Activated T-helper 2 cell treated with anti-CD3 and anti-CD28 coated beads, Interferon-gamma antibody, Interleukin-2, Interleukin-4, amounts not matched to agents 10 μg/mL and 5 μg/mL and 100 μg/mL, durations not matched to agents 14 hours and 24 hours and 36 hours (primary cell): ENCODE measurements at places on chromosomes 5 and 9. TPM values are rescaled to one million over a fixed set of nuclear protein-coding genes. Genes with fewer than 3 reads are reported as not detected.
A peak's percentile ranks its signal among the peaks of the same experiment; 100 is the strongest.

Gene SPATA6L
- total RNA-seq = 0.21 and 0.68 TPM in 2 replicates

Gene CBY3
- total RNA-seq = 0.39 and 0.51 TPM in 2 replicates

Gene DDX46
- 75.2 and 83.9 TPM in 2 replicates for total RNA-seq

Gene PDZD2
- 0.05 and 0.25 TPM in 2 replicates for total RNA-seq

Gene TEK
- not detected in 2 replicates for total RNA-seq

- no peak overlapping the region for H3K27ac ChIP-seq
- H3K36me3 ChIP-seq = peaks cover 28% of the 10 kb centered on the region
- H3K4me1 ChIP-seq = peaks cover 45% of the 10 kb centered on the region
- H3K4me3 ChIP-seq = no peak overlapping the region
- no peaks in the 10 kb centered on the region for H3K27me3 ChIP-seq
Measured at GRCh38 chr5:80122579-80122978, 87.4 kb downstream of the THBS4 start.

GRCh38 chr5:159057426-159057825 lies 42.3 kb downstream of the EBF1 start:
- H3K4me1 ChIP-seq = peaks cover 3% of the 10 kb centered on the region
- no peak overlapping the region for H3K27ac ChIP-seq
- no peaks in the 10 kb centered on the region for H3K36me3 ChIP-seq

DNA sequence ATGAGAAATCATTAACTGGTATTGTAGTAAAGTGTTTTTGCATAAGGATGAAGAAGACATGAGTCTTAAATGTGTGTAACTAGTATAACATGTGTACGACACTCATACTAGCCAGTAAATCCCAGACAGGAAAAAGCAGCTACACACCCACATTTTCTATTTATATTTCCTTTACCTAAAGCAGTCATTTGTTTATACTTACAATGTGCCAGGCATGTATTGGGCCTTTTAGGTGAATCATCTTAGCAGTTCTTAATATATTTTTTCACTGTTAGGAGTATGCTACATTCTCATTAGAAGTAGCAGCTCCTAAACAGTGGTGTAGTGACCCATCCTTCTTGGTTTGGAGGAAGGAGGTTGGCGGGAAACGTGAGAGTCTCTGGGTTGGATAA lies 55.8 kb upstream of the TMC1 start:
- no peak overlapping the region for H3K27ac ChIP-seq
- peaks cover 11% of the 10 kb centered on the region for H3K4me1 ChIP-seq
- no peak for DNase-seq
- H3K27me3 ChIP-seq = no peaks in the 10 kb centered on the region
- H3K36me3 ChIP-seq = no peaks in the 10 kb centered on the region

DNA sequence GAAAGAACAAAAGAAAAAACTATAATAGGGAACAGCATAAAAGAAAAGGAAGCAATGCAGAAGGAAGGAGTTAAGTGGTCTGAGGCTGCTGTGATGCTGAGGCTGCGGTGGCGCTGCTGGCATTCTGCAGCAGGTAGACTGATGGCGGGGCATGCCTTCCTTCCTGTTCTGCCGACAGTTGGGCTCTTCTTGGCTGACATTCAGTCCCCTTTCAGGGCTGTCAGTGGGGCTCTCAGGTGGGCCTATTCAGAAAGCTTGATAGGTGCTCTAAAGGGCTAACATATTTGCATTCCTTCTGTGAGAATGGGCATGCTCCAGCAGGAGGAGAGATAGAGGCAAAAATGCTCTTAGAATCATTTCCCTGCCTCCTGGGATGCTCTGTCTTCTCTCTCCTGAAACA lies 5.1 kb upstream of the CLINT1 start:
- no peak overlapping the region for H3K4me3 ChIP-seq
- no peaks in the 10 kb centered on the region for H3K27me3 ChIP-seq
- H3K4me1 ChIP-seq = peaks cover 29% of the 10 kb centered on the region

GRCh38 chr9:36997414-36997813 lies 36.7 kb downstream of the PAX5 start:
- peaks cover 3% of the 10 kb centered on the region for H3K4me1 ChIP-seq
- DNase-seq = no peak

DNA sequence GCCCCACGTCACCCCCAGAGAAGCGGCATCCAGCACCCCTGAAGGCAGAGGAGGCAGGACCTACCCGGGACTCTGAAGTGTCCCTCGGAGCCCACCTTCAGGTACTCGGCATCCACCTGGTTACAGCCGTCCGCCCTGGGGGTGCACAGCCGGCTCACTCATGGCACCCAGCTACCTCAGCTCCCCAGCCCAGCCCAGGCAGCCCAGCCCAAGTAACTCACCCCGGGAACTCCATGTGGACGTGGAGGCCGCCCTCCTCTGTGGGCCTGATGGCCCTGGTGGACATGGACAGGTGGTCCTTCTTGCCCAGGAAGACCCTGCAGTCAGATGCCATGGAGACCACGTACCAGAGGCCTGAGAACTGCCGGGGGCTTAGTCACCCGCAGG lies 676 bp downstream of the LCN15 start:
- H3K27ac ChIP-seq = no peak overlapping the region
- no peak overlapping the region for H3K4me3 ChIP-seq
- no peaks in the 10 kb centered on the region for H3K27me3 ChIP-seq
- peaks cover 9% of the 10 kb centered on the region for H3K4me1 ChIP-seq
- no peak for DNase-seq
- no peaks in the 10 kb centered on the region for H3K36me3 ChIP-seq

DNA sequence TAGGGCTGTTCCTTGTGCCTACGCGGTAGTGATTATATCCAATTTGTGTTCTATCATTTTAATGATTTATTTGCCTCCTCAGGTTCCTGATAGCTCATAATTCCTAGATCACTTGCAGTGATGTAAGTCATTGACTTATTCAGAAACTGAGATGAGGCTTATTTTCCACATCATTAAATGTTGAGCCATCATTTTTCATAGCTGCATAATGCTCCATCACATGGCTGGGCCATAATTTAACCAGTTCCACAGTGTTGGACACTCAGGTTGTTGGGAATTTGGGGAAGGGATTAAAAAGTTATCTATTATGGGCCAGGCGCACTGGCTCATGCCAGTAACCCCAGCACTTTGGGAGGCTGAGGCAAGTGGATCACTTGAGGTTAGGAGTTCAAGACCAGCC lies 35.8 kb upstream of the HMCN2 start:
- H3K27me3 ChIP-seq = no peaks in the 10 kb centered on the region
- H3K27ac ChIP-seq = no peak overlapping the region
- no peaks in the 10 kb centered on the region for H3K4me1 ChIP-seq
- no peak for DNase-seq
- H3K4me3 ChIP-seq = no peak overlapping the region
- H3K36me3 ChIP-seq = no peaks in the 10 kb centered on the region

DNA sequence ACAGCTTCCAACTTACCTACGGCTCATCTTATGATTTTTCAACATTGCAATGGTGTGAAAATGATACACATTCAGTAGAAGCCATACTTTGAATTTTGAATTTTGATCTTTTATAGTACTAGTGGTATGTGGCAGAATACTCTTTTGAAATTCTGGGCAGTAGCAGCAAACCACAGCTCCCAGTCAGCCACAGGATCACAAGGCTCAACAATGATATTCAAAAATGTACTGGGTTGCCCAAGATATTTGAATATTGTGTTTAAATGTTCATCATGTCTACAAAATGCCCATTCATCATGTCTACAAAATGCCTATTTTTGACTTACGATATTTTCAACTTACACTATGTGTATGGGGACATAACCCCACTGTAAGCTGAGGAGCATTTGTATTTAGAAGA lies 81.3 kb upstream of the PRR16 start:
- no peaks in the 10 kb centered on the region for H3K36me3 ChIP-seq
- H3K4me1 ChIP-seq = peaks cover 7% of the 10 kb centered on the region
- no peak for DNase-seq
- no peaks in the 10 kb centered on the region for H3K27me3 ChIP-seq
- no peak overlapping the region for H3K27ac ChIP-seq

DNA sequence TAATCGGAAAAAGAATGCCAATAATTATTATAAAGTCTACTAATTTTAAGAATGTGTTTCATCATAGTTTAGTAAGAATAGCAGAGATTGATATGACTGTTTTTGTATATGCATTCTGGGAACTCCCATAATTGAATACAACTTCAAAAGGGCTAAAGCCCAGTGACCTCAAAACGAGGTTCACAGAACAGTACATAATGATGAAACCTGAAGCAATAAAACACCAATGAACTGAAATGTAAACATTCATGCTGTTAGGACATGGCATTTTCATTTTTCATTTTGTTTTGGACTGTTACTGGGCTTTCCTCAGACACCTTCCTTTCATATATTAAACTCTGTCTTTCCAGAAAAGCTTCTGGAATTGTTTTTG lies 684 bp upstream of the JMY start:
- peak overlapping the region; percentile 92 for H3K27ac ChIP-seq
- H3K4me3 ChIP-seq = peak overlapping the region; percentile 87
- no peak for DNase-seq
- H3K27me3 ChIP-seq = no peaks in the 10 kb centered on the region

GRCh38 chr5:37598733-37599132 lies 219.6 kb downstream of the WDR70 start:
- peaks cover 6% of the 10 kb centered on the region for H3K36me3 ChIP-seq
- H3K4me1 ChIP-seq = no peaks in the 10 kb centered on the region
- H3K27me3 ChIP-seq = no peaks in the 10 kb centered on the region
- H3K4me3 ChIP-seq = no peak overlapping the region
- no peak overlapping the region for H3K27ac ChIP-seq
- no peak for DNase-seq

DNA sequence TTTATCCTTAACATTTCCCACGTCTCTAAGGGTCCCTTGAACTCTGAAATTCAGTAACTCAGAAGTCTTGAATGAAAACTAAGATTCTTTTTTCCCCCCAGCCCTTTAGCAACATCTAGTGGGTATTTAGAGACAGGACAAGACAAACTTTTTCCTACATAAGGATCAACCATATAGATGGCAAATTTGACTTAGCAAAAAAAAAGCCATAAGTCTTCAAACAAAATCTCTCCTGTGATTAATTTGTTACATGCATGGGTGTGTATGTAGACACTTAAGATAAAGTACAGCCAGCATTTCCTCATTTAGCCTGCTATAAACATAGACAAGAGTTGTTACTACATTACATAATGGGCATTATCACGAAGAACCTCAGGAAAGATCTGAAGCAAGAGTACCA lies 29.1 kb upstream of the ANKRD31 start:
- no peak for DNase-seq
- no peak overlapping the region for H3K4me3 ChIP-seq
- H3K4me1 ChIP-seq = no peaks in the 10 kb centered on the region

- no peak for DNase-seq
- no peak overlapping the region for H3K4me3 ChIP-seq
- H3K36me3 ChIP-seq = no peaks in the 10 kb centered on the region
- H3K27me3 ChIP-seq = peaks cover 15% of the 10 kb centered on the region
- H3K4me1 ChIP-seq = no peaks in the 10 kb centered on the region
Measured at GRCh38 chr5:107835096-107835495, 164.4 kb upstream of the EFNA5 start.

GRCh38 chr9:89122949-89123348 lies 55.7 kb downstream of the SHC3 start:
- H3K4me1 ChIP-seq = no peaks in the 10 kb centered on the region
- peaks cover 2% of the 10 kb centered on the region for H3K27me3 ChIP-seq
- DNase-seq = no peak
- no peak overlapping the region for H3K4me3 ChIP-seq

- H3K27me3 ChIP-seq = no peaks in the 10 kb centered on the region
- no peak overlapping the region for H3K27ac ChIP-seq
- H3K4me3 ChIP-seq = no peak overlapping the region
- H3K36me3 ChIP-seq = no peaks in the 10 kb centered on the region
- H3K4me1 ChIP-seq = no peaks in the 10 kb centered on the region
Measured at GRCh38 chr5:5883146-5883545, 460.7 kb downstream of the ICE1 start.

DNA sequence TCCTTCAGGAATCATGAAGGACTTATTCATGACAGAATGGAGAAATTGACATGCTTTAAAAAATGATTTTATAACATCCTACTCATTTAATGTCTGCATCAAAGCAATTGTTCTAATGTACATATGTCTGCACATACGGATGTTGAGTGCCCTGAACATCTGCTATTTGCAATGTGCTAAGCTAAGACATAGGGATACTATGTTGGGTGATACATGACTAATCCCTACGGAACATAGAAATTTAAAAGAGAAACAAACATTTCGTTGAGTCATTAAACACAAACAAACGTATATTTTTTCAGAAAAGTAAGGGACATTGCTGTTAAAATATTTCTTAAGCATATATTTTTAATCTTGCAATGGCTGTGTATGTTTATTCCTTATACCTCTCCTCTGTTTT lies 686.5 kb upstream of the ADAMTS16 start:
- no peak for DNase-seq
- no peak overlapping the region for H3K27ac ChIP-seq
- H3K36me3 ChIP-seq = no peaks in the 10 kb centered on the region

GRCh38 chr9:120368799-120369198 lies 211.2 kb downstream of the CDK5RAP2 start:
- no peaks in the 10 kb centered on the region for H3K36me3 ChIP-seq
- H3K4me1 ChIP-seq = no peaks in the 10 kb centered on the region
- no peak overlapping the region for H3K27ac ChIP-seq
- no peak for DNase-seq
- H3K4me3 ChIP-seq = no peak overlapping the region

- no peak overlapping the region for H3K4me3 ChIP-seq
- no peaks in the 10 kb centered on the region for H3K4me1 ChIP-seq
- H3K27ac ChIP-seq = no peak overlapping the region
- no peaks in the 10 kb centered on the region for H3K36me3 ChIP-seq
Measured at GRCh38 chr9:13430368-13431221, 151.1 kb upstream of the MPDZ start.

DNA sequence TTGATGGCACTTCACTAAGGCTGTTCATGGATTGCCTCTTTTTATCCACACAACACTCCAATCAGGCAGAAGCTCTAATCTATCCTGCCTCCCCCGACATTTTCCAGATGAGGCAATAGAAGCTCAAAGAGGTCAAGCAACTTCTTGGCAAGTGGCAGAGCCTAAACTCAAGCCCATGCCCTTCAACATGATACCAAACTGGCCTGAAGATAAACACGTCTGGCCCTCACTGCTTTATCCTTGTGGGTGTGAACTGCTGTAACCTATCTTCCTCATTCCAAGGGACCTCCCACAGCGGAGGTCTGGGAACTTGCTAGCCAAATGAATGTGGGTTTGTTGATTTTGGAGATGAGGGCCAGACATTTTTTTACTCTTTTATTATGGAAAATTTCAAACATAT lies 9.5 kb downstream of the SLC35A4 start:
- no peak for DNase-seq
- peaks cover 5% of the 10 kb centered on the region for H3K36me3 ChIP-seq
- peaks cover 10% of the 10 kb centered on the region for H3K4me1 ChIP-seq

- peak; percentile 11 for DNase-seq
- H3K36me3 ChIP-seq = no peaks in the 10 kb centered on the region
- H3K4me3 ChIP-seq = no peak overlapping the region
- H3K27me3 ChIP-seq = peaks cover 27% of the 10 kb centered on the region
- H3K27ac ChIP-seq = no peak overlapping the region
Measured at GRCh38 chr5:16178745-16179372, 732 bp downstream of the MARCHF11 start.
